ENCODE measurements at places on chromosomes 7 and 10.

DNA sequence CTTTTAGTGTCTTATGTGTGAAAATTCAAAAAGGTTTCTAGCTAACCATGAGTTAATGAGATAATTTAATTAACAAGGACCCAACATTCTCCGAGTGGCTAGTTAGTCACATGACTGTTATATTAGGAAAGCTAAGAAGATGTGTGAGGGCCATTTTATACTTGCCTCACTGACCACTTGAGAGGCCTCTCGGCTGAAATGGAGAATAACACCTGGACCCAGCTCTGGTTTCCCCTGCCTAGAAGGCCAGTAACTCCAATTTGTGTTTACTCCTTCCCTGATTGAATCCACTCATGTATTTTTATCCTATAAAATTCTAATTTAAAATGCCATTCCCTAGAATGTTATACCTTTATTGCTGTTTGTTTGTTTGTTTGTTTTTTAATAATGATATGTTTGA lies 1091.2 kb downstream of the KCNMA1 start:
- peak; percentile 27 for DNase-seq

GRCh38 chr10:17175551-17175950 lies 25.9 kb downstream of the TRDMT1 start:
- DNase-seq: no peak

GRCh38 chr7:17307558-17307957 lies 9.1 kb downstream of the AHR start:
- DNase-seq: peak; percentile 40

GRCh38 chr7:130909161-130909836 lies 175.3 kb upstream of the KLF14 start:
- DNase-seq: no peak

- no peak for DNase-seq
These were observed 22.8 kb downstream of the ARL5B start for GRCh38 chr10:18681971-18682411.

DNA sequence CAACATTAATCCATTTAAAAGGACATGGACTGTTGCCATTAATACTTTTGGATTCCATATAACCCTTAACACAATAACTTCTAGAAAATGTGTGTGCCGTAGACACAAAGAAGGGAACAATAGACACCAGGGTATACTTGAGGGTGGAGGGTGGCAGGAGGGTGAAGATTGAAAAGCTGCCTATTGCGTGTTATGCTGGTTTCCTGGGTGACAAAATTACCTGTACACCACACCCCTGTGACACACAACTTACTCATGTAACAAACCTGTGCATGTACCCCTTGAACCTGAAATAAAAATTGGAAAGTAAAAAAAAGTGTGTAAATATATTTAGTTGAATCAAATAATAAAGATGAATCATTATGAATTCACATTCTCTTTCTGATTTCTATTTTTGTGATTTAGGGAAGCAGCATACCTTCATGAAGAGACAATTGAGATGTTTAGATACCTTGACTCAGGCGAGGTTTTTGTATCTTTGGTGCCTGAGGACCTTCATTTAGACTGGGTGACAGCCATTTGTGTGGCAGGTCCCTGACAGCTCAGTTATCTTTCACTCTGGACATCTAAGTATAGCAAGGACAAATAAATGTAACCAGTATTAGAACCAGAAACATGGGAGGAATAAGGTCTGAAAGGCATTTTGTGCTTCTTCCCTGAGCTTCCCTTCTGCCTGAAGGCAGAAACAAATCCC lies 28.7 kb downstream of the GIMAP8 start:
- peak; percentile 19 for DNase-seq

DNA sequence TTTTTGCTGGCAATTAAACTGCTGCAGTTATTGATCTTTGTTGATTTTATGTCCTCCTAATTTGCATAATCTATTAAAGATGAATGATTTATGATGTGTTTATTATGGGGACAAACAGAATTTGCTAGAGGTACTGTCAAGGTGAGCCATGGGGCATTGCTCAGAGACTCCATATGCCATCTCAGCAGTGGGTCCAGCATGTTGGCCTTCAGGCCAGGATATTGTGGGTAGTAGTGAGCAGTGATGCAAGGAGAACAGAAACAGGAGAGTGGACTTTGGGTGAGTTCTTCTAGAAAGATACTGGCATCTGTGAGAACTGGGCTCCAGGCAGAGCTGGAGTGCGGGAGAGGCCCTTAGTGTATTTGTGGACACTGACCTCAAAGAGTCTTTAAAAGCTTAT lies 65.9 kb downstream of the PAX2 start:
- no peak for DNase-seq

GRCh38 chr7:42690794-42691639 lies 220.9 kb downstream of the C7orf25 start:
- DNase-seq: peak; percentile 84

DNA sequence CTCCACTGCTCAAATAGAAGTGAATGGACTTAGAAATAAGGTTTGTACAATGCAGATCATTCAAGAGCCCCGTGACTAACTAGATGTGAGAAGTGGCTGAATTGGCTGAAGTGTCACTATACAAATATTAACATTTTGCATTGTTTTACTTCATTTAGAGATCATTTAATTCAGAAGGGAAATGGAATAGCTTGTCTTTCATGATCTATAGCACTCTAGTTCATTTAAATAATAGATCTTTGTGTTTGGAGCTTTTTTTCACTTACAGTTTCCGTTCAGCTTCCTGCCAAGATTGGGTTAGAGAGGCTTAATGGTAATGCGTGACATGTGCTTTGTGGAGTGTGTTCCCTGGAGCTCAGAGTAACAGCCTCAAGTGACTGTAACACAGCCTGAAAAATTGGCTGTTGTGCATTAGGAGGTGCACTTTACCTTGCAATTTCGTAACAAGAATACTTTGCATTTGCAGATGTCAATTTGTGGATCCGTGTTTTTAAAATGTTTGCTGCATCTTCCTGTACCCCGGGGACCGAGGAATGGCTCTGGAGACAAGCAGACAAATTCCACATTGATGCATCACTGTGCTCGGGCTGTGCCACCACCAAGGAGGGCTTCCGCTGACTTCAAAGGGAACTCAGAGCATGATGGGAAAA lies 170.3 kb downstream of the NRP1 start:
- peak; percentile 86 for DNase-seq

DNA sequence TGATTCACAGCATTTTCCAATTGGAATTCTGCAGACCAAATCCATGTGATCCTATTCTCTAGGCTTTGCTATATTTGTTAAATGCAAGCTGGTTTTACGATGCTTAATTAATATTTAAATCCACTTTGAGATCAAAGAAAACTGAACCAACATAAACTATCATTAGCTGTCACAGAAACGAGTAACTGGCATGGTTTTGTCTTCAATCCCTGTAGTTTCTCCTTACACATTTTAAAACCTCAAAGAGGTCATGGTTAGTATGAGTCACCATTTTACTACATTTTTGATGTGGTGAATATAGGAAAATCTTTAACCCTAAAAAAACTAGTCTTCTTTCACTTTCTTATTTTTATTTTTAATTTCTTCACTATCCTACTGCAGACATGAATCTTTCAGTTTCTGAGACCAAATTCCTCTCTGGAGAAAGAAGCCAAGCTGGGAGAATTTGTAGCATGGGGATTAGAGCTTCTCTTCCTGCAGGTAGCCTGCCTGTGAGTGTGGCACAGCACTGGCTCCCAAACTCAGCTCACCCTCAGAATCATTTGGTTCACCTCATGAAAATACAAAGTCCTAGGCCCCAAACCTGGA lies 8.7 kb upstream of the LIPM start:
- DNase-seq: no peak

DNA sequence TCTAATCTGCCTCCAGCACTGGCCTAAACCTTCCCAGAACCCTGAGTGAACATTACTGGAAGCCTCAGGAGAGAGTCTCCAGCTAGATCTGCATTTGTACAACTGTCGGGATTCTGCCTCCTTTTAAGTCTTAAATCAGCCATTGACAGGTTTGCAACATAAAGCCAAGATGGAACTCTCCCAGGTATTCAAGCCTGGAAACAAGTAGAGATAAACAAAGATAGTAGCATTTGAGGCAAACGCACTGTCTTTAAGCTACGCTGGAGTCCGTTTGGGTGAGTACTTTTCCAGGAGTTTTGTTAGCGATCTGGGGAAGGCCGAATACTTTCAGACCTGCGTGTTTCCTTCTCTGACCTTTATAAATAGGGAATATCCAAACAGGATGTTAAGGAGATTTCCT lies 317.2 kb upstream of the FZD8 start:
- no peak for DNase-seq

- no peak for DNase-seq
These were observed 58.3 kb upstream of the PPP1R3C start for GRCh38 chr10:91690996-91691676.

DNA sequence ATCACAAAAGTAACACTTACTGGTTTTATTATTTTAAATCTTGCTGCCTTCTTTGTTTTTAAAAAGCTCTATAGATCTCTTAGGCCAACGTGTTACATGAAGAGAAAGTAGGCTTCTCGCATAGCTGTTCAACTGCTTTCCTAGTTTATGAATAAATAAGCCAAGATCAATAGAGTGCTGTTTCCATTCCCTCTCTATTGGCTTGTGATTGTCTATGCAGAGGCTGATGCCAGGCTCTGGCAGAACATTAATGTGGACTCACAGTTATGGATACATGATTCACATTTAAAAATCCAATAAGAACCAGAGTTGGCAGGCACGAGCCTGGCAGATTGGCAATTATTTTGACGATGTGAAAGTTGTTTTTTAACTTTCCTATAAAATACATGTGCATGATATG lies 137.5 kb downstream of the GNAT3 start:
- DNase-seq: no peak

GRCh38 chr10:118752409-118752808 lies 2.4 kb downstream of the CACUL1 start:
- no peak for DNase-seq

- peak; percentile 62 for DNase-seq
These were observed 31.3 kb downstream of the KIN start for GRCh38 chr10:7756360-7756992.

GRCh38 chr7:37448011-37448635 lies 541 bp downstream of the ELMO1 start:
- peak; percentile 50 for DNase-seq

Measured in DMS53 (cell line).